ENCODE measurements at places on chromosomes 4 and X.

- H3K27ac ChIP-seq, result no peak overlapping the region
- H3K4me1 ChIP-seq, result no peaks in the 10 kb centered on the region
- DNase-seq, result no peak
- no peaks in the 10 kb centered on the region for H3K27me3 ChIP-seq
- no peaks in the 10 kb centered on the region for H3K36me3 ChIP-seq
- H3K4me3 ChIP-seq, result no peak overlapping the region
These were observed 692.1 kb upstream of the POU3F4 start for GRCh38 chrX:82816001-82816400.

DNA sequence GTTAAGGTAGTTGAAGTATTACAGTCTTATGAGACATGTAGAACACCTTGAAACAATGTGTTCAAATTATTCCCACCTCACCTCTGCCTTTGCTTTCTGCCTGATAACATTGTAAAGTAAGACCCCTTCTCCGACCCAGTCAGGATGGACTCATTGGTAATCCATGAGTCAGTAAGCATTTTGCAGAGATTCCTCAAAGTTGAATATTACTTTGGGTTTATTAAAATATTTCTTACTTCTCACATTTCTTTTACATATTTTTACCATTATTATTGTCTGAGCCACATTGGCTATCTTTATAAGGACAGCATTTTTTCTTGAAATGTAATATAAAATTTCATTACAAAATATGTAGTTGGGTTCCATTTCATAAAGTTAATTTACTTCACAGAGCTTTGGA lies 201.6 kb downstream of the BMPR1B start:
- no peaks in the 10 kb centered on the region for H3K36me3 ChIP-seq
- H3K27me3 ChIP-seq, result no peaks in the 10 kb centered on the region
- H3K4me3 ChIP-seq, result no peak overlapping the region
- H3K4me1 ChIP-seq, result no peaks in the 10 kb centered on the region
- no peak for DNase-seq
- H3K27ac ChIP-seq, result no peak overlapping the region

DNA sequence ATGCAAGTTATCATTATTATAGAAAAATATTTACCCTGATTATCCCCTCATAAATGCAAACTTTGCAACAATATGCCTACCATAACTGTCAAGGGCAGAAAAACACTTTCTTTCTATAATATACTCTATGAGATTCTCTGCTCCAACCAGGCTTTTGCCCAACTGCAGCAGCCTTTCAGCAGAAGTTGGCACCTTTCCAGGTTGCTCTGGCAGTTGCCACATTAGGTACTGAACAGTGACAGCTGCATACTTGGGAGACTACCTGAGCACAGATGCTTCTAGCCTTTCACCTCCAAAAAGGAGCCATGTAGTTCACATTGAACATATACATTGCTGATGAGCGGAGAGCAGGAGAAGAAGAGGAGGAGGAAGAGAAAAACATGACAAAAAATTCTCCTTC lies 69.5 kb upstream of the BRWD3 start:
- no peaks in the 10 kb centered on the region for H3K27me3 ChIP-seq
- no peaks in the 10 kb centered on the region for H3K36me3 ChIP-seq
- H3K4me3 ChIP-seq, result no peak overlapping the region

DNA sequence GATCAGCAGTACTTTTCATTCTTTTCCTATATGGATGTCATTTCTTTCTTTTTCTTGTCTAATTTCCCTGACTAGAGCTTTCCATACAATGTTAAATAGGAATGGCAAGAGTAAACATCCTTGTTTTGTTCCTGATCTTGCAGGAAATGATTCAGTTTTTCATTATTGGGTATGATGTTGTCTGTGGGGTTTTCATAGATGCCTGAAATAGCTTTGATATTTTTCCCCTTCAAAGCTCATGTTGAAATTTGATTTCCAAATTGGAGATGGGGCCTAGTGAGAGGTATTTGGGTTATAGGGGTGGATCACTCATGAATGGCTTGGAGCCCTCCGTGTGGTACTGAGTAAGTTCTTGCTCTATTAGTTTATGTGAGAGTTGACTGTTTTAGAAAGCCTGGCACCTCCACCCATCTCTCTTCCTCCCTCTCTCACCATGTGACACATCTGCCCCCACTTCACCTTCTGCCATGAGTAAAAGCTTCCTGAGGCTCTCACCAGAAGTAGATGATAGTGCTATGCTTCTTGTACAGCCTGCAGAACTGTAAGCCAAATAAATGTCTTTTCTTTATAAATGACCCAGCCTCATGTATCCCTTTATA lies 22.3 kb upstream of the VSIG1 start:
- H3K4me3 ChIP-seq, result no peak overlapping the region
- DNase-seq, result no peak
- H3K27ac ChIP-seq, result no peak overlapping the region
- no peaks in the 10 kb centered on the region for H3K27me3 ChIP-seq
- no peaks in the 10 kb centered on the region for H3K4me1 ChIP-seq
- H3K36me3 ChIP-seq, result no peaks in the 10 kb centered on the region

- H3K4me1 ChIP-seq, result no peaks in the 10 kb centered on the region
- no peaks in the 10 kb centered on the region for H3K36me3 ChIP-seq
- no peak overlapping the region for H3K27ac ChIP-seq
- no peak overlapping the region for H3K4me3 ChIP-seq
- no peak for DNase-seq
- no peaks in the 10 kb centered on the region for H3K27me3 ChIP-seq
These were observed 10.5 kb upstream of the TBC1D19 start for GRCh38 chr4:26573389-26573794.

GRCh38 chr4:174657472-174657871 lies 135.2 kb upstream of the HPGD start:
- H3K4me3 ChIP-seq, result no peak overlapping the region
- H3K27ac ChIP-seq, result no peak overlapping the region
- H3K27me3 ChIP-seq, result no peaks in the 10 kb centered on the region
- no peaks in the 10 kb centered on the region for H3K4me1 ChIP-seq
- no peaks in the 10 kb centered on the region for H3K36me3 ChIP-seq
- DNase-seq, result no peak
